ENCODE measurements at places on chromosomes 1 and 21.

DNA sequence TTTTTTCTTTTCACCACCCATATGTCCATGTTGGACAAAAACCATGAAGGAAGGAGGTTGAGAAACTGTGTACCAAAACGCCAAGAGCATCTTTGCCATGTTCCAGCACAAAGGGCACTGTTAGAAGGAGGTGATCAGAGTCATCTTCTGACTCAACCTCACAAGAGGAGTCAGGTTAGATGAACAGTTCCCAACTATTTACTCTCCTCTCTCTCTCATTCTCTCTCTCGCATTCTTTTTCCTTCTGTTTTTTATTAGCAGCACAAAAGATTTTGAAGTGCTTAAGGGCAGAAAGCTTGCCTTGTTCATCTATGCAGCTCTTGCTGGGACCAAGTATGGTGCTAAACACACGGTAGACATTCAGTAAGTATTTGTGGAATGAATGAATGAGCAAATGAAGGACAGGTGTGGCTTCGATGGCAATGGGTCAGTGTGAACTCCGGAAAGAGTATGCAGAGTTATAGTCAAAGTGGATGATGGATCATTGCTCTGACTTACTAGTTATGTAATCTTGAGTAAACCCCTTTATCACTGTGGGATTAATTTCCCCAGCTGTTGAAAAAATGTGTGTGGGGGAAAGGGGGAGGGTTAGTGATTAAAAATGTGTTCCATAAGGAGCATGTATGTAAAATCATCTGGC, 33.9 kb downstream of the DDR2 start:
- DNase-seq, result no peak

DNA sequence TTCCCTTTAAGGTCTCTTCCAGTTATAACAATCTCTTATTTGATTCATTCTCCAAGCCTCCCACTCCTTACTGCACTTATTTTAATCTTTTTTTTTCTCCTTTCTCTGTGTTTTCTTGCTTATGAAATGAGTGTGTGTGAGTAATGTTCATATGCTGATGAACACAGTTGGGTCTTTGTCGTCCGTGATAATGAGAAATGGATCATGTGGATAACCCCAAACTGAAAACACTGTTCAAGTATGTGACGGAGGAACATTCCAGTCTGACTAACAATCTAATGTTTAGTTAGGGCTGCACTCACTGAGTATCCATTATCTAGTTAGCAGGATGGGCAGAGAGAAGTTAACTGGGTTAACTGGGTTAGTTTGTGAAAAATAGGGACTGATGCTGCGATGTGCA, 253.1 kb upstream of the DUSP10 start:
- no peak for DNase-seq

GRCh38 chr1:107739201-107739600, 225.8 kb downstream of the VAV3 start:
- DNase-seq, result no peak

DNA sequence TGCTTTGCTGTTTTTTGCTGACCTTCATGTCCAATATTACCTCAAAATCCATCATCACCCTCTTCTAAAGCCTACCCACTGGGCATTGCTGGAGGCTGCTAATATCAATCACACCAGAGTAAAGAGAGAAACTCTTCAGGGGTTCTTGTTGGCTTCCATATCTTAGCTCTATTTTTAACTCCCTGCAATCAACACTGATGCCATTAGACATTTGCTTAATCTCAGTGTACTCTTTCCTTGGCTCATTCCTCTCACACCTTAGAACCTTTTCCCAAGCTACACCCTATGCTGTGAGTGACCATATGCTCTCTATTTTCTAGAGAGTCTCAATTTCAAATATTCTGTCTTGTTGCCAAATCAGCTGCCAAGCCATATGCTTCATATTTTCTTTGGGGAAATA, 40.6 kb upstream of the RABGAP1L start:
- no peak for DNase-seq

DNA sequence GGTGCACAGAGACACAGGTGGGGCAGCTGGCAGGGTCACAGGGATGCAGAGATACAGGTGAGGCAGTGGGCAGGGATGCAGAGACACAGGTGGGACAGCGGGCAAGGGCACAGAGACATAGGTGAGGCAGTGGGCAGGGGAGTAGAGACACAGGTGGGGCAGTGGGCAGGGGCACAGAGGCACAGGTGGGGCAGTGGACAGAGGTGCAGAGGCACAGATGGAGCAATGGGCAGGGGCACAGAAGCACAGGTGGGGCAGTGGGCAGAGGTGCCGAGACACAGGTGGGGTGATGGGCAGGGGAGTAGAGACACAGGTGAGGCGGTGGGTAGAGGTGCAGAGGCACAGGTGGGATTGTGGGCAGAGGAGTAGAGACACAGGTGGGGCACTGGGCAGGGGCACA, 117.3 kb upstream of the KLHDC7A start:
- no peak for DNase-seq

- no peak for DNase-seq
Observed at GRCh38 chr1:64594446-64594845, 124.5 kb downstream of the CACHD1 start.

DNA sequence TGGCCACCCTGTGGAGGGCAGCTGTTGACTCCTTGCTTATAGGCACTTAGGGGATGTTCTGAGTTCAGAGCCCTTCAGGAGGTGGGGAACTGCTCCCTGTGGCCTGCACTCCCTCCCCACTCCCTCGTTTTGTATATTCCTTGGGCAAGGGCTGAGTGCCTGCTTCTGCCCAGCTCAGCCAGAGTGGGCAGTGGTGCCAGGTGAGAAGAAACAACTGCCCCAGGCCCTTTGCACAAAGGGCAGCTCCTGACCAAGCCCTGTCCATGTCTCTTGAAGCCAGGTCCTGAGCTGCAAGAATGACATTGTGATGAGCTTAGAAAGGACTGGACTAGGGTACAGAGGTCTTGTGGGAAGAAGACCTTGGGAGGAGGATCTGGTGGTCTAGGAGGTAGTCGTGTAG, 2.2 kb downstream of the AGTRAP start:
- DNase-seq, result no peak

DNA sequence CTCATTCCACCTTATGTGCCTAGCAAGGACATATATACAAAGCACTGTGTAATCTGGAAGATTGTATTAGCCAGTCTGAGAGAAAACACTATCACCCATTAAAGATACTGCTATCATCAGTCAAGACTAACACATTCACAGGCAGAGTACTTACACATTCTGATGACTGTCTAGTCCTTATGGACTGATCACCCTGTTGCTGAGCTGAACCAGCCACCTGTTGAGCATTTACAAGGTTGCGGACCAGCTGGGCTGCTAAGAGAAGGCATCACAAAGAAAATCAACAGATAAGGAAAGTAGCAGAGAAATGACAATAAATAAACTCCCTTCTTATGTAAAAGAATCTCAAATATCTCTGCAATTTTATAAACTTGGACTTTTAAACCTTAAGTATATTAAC, 30.8 kb downstream of the PRPF38A start:
- DNase-seq, result no peak

DNA sequence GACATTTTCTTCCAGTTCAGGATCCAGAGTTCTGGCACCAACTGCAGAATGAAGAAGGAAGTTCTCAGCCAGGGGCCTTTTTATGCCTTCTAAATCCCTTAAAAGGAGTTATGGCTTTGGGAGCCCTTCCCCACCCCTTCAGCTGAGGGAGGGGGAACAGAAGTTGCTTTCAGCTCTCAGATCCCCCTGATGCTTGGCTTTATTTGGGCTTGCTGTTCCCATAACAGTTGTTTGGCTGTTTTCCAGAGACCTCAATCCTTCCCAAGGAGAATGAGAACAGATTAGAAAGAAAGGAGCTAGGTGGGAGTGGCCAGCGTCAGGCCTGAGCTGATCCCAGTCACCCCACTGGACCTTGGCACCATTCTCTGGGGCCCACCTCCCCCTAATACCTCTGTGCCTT, at the start of gene RPE65:
Gene RPE65, minus strand, starts transcription at position 54 of the 400 bp plus-strand sequence. Its CDS starts 49 bp downstream, at position 5.
- DNase-seq, result no peak

DNA sequence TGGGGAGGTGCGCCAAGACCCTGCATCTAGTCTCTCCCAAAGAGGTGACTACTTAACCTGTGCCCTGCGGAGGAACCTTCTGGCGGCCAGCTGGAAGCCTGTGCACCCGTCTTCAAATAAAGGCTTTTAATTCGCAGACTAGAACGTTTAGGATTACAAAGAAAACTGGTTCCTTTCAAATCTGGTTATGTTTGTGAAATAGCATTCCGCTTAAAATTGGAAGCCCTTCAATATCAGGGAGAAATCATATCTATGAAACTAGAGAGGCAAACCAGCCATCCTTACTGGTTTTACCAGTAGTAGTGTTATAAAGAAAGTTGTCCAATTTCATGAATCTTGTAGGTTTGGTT, 250.8 kb downstream of the FAM72C start:
- no peak for DNase-seq

GRCh38 chr1:201427963-201428362, 6.4 kb upstream of the TNNI1 start:
- DNase-seq, result no peak

Data from activated T-cell treated with anti-CD3 and anti-CD28 coated beads for 24 hours (primary cell).